ENCODE measurements at places on chromosomes 7 and 10. TPM values are rescaled to one million over a fixed set of nuclear protein-coding genes. Genes with fewer than 3 reads are reported as not detected.

DNA sequence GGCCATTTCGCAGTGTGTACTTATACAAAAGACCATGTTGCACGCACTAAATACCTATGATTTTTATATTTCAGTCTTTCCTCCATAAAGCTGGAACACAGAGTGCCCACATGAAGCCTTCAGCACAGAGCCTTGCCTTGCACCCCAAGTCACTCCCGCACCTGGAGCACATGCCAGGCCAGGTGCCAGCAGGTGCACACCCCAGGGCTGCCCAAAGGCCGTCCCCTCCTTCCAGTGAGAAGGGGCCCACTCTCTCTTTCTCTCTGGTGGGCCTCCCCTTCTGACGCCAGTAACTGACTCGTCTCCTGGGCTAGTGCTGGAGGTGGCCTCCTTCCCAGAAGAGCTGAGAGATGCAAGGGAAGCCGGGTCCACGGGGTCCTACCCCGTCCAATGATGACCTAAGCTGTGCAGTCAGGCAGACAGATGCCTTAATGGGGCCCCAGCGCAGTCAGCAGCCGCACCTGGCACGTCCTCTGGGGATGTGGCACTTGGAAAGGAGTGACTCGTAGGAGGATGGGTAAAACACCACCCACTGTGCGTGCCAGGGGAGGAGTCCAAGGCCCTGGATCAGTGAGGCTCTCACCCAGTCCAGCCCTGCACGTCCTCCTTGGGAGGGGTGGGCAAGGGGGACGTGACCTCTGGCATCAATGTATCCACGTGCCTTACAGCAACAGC lies 17.7 kb upstream of the SHH start:
- no peak for DNase-seq

DNA sequence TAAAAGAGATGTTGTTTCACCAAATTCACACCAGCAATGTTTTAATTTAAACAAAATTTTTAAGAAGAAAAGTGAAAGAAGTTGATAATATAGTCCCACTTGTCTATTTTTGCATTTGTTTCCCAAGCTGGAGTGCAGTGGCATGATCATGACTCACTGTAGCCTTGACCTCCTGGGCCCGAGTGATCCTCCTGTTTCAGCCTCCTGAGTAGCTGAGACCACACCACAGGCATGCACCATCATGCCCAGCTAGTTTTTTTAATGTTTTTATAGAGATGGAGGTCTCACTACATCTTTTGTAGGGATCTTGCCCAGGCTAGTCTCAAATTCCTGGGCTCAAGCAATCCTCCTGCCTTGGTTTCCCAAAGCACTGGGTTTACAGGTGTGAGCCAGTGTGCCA lies 14.1 kb upstream of the NDUFA5 start:
- DNase-seq: no peak

GRCh38 chr10:50224330-50224952 lies 26.9 kb downstream of the ASAH2 start:
- DNase-seq: peak; percentile 5

DNA sequence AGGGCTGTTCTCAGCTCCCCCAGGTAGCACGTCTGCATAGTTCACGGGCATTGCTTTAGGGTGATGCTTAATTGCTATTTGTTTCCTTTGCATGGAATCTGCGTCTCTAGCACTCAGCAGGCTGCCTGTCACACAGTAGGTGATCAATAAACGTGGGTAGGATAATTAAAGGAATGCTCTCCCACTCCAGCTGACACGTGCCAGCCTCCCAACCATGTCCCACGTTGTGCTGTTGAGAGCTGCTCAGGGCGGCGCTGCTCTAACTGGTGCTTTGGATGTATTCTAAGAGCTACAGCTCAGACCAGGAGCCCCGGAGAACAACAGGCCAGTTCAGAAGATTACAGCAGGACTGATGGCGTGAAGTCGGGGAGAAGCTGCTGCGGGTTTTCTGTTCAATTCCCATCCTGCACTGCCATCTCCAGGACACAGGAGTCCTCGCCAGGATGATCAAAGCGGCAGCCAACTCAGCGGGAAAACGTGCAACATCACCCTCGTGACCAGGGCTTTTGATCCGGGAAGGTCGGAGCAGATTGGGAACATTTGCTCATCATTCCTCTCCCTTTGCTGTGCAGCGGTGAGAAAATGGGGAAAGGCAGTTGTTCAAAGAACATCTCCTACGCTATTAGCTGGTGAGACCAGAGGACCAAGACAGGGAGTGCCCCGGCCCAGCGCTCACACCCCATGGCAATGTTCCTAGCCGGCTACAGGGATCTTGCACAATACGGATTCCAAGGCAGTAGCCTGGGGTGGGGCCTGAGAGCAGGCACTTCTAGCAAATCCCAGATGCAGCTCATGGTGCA lies 50.5 kb upstream of the FOXK1 start:
- peak; percentile 79 for DNase-seq

GRCh38 chr7:44068054-44068453 lies 2.7 kb upstream of the PGAM2 start:
- no peak for DNase-seq

- DNase-seq: no peak
Measured at GRCh38 chr7:15581352-15581951, 19.6 kb upstream of the AGMO start.

DNA sequence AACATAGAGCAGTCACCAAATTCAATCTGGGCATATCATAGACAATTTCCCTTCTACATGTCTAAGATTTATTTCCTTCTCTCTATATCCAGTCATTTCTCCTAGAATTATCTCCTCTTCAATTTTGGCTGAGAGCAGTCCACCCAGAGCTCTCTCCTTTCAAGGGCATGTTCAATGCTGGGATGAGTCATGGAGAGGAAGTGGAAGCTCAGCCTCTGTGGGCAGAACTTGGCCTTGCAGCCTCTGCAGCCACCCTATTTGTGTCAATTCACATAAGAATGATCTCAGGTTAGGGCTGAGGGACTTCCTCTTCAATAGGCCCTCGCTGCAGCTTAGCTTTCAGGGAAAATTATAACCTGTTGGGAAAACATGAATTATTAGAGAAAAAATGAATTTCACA lies 560.8 kb downstream of the POM121L12 start:
- no peak for DNase-seq

GRCh38 chr7:2932402-2933251 lies 88.5 kb upstream of the GNA12 start:
- no peak for DNase-seq

DNA sequence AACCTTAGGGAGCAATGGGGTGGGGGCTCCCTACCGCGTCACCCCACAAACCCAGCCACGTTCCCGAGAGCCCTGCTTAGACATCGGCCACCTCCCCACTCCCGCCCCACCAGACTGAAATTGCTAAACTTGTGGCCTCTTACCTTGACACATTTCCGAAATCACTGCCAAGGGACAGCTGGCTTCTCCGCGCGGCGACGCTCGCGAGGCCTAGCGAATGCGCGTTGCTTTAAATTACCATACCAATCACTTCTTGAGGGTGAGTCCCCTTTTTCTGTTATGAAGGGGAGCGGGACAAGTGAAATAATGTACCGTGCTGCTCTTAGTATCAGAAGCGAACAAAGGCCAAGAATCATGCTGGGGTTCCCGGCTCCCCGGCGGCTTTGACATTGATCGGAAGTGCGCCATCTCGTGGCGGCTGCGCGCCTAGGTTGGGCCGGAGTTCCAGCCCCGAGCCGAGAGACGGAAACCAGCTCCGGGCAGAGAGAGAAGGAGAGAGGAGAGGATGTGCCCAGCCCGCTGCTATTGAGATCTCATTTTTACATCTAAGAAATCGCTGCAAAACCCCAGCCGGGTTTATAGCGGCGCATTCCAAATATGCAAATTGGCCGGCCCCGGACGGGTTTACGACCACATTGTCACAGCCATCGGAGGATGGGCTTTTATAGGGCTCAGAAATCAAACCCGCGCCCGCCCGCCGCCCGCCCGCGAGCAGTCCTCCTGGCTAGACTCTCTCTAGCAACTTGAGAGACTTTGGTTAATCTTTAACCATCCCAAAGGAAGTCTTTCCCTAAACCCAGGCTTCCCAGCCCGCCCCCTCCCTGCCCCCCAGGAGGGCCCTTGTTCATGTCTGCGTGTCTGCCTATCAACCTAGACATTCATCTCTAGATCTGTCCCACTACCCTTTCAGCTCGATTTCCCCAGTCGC lies 5.3 kb downstream of the HOXA11 start:
- peak; percentile 37 for DNase-seq

DNA sequence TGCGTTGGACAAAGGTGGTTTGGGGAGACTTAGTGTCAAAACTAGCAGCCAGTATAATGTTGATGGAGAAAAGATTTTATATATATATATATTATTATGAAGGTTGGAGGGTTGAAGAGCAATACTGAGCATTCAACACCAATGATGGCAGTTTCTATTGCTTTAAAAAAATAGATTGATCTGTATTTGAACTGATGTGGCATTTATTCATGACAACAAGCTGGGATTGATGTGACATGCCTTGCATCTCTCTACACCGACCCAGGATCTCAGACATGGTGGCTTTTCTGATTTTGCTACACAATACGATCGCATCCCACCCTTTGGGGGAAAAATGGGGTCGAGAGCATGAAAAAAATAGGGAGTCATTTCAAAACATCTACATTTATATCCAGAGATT lies 175.4 kb downstream of the POU6F2 start:
- no peak for DNase-seq

GRCh38 chr10:36888925-36889573 lies 236.3 kb upstream of the ANKRD30A start:
- DNase-seq: no peak

Gene CAMK2B
- 33.6 TPM for total RNA-seq

Gene CDNF
- not detected for total RNA-seq

Gene MKI67
- 13.6 TPM for total RNA-seq
